AG10803 (cell line): ENCODE measurements at places on chromosomes 7 and 10.

- no peak for DNase-seq
Measured at GRCh38 chr7:31487476-31487875, 26.4 kb upstream of the ITPRID1 start.

DNA sequence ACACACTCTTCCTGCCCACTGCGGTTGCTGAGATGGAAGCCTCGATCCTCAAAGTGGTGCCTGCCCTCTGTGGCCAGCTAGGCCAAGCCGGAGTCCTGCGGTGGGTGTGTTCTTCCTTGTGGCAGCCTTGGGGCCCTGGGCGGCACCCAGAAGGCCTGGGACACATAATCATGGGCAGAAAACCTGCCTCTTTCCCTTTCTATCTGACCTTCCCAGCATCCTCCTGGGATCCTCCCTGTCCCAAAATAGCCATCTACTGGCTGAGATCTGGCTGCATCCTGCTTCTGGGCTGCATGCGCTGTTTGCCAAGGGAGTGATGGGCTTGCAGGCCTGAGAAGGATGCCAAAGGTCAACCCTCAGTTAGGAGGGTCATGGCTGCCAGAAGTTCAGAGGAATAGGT lies 23.9 kb downstream of the COL13A1 start:
- DNase-seq: no peak

GRCh38 chr10:31765541-31765940 lies 163.1 kb downstream of the ARHGAP12 start:
- peak; percentile 94 for DNase-seq

GRCh38 chr7:36667007-36667745 lies 57.1 kb downstream of the AOAH start:
- no peak for DNase-seq

DNA sequence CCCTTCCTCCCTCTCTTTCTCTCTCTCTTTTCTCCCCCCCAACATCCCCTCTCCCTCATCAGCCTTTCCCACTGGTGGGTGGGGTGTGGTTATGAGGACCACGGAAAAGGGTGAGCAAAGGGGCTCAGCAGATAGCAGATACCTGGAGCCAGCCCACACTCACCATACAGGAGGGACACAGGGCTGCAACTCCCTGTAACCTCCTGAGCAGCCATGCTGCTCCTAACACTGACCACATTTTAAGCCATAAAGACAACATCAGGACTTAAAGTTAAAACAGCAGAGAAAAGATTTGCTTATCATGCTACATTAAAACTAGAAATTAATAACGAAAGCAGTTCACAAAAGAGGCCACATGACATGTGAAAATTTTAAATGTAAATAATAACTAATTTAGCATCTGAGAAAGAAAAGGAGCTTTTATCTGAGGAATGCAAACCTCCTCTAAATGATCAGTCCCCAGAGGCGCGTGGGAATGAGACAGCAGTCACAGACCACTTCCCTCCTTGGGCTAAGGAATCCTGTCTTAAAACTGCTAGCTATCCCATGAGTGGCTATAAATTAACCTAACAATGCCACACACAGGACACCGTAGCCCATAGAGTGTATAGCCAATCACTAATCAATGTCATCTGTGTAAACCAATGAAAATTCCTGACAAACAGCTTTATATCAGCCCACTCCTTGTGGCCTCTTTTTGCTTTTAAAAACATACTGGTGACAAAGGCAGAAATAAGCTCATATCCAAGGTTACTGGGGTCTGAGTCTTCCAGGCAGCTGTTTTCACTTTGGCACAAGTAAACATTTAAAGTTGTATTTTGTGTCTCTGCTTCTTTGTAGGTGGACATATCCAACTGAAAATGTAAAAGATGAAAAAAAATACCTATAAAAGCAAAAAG lies 33.3 kb downstream of the PKD1L1 start:
- DNase-seq: peak; percentile 77

GRCh38 chr10:127459918-127460317 lies 89.2 kb upstream of the NPS start:
- DNase-seq: no peak

DNA sequence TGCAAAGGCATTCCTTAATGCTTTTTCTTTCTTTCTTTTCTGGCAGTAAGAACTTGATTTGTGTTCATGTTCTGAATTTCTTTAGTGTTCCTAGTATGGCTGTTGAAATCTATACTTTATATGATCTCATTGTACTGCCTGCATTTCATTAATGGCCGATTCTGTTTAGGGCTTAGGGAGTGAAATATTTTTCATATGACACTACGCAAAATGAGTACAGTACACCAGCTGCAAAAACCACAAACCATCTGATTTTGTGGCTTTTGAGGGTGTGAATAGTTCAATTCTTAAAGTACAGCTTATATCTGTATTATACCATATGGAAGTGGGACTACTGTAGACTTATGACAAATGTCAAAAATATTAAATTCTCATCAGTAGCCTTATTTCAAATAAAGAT lies 69.1 kb upstream of the FOXP2 start:
- peak; percentile 53 for DNase-seq

GRCh38 chr7:1357601-1358271 lies 101.5 kb downstream of the MICALL2 start:
- no peak for DNase-seq
